Eye (tissue), 1 donor: ENCODE measurements at places on chromosomes 12 and 14.

DNA sequence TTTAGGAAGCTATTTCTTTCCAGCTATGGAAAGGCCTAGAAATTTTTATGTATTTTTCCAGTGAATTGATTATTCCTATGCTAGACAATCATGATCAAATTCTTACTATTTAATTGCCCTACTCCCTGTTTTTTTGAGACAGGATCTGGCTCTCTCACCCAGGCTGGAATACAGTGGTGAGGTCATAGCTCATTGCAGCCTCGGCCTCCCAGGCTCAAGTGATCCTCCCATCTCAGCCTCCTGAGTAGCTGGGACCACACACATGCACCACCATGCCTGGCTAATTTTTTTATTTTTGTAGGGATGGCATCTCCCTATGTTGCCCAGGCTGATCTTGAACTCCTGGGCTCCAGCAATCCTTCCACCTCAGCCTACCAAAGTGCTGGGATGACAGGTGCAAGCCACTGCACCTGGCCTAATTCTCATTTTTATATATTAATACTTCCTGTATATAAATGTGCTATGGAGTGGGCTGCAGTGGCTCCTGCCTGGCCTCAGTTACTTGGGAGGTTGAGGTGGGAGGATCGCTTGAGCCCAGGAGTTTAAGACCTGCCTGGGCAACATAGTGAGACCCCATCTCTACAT lies 16.0 kb upstream of the MDM2 start:
- no peak for DNase-seq

- DNase-seq, result no peak
These were observed 14.8 kb downstream of the CDKL1 start for GRCh38 chr14:50381823-50382287.

GRCh38 chr12:15996254-15996653 lies 85.1 kb downstream of the DERA start:
- DNase-seq, result no peak

GRCh38 chr12:1838205-1838993 lies 18.0 kb downstream of the LRTM2 start:
- peak; percentile 67 for DNase-seq

GRCh38 chr14:35158951-35159653 lies 36.8 kb downstream of the PRORP start:
- DNase-seq, result no peak

GRCh38 chr12:46926526-46926925 lies 100.7 kb upstream of the SLC38A4 start:
- DNase-seq, result no peak

GRCh38 chr14:39276005-39276404 lies 42.3 kb downstream of the MIA2 start:
- no peak for DNase-seq

GRCh38 chr12:90100579-90100978 lies 391.9 kb upstream of the ATP2B1 start:
- DNase-seq, result no peak

GRCh38 chr14:28382444-28383190 lies 384.0 kb upstream of the FOXG1 start:
- no peak for DNase-seq

DNA sequence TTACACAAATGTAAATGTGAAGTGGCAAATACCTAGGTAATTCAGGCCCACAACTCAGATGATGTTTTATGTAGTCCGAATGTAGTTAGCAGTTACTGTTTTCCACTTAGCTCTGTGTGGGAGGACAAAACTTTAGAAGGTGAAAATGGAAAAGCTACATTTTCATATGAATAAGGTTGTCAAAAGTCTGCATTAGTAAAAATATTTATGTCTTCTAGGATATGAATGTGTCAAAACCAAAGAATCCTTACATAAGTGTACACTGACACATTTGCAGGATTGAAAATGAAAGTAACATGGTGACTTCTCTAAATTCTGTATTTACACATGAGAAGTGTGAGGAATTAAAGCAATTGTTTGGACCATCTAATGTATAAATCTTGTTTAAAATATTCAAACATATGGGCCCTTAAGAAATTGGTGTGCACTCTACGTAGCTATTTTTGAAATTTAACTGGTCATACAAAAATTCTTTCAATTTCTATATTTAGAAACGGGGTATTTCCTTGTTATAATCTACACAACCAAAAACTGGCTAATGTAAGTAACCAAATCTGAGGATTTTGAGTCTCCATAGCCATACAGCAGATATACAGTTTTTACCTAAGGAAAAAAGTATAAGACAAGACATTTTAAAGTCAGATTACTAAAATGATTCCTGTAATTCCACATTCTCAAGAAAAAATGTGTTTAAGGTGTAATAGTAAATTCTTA lies 5.4 kb downstream of the CDKN1B start:
- DNase-seq, result peak; percentile 40

DNA sequence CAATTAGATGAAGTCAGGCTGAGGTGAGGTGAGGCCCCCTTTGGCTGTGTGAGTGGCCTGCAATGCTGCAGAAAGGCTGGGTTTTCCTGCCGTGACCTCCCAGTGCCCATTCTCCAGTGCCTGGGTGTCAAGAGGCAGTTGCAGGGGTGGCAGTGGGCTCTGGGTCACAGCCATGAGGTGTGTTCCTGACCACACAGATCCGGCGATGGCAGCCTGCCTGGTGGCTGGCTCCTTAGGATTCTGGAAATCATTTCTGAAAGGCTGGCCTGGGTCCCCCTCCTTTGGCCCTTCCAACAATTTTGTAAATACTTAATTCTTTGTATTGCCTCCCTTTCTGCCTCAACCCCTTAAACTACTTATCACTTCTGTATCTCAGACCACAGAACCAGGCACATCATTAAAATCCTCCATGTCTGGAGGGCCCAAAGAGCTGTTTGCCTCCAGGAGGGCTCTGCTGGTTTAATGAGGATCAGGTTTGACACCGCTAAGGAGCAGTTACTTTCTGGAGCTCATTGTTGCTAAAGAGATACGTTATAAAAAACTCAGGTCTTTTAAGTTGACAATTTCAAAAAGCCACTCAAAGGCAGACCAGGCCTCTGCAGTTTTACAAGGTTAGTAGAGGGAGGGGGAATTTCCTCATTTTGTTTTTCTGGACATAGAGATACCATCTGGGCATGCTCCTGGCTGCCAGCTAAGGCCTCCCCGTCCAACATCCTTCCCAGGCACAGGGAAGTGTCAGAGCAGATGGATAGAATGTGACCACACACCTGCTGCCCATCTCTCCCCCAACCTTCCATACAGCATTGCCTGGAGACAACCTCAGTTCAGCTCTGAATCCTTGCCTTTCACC lies 204.4 kb downstream of the FOXN3 start:
- DNase-seq, result no peak
